ENCODE measurements at places on chromosomes 3 and 15.
A peak's percentile ranks its signal among the peaks of the same experiment; 100 is the strongest.

DNA sequence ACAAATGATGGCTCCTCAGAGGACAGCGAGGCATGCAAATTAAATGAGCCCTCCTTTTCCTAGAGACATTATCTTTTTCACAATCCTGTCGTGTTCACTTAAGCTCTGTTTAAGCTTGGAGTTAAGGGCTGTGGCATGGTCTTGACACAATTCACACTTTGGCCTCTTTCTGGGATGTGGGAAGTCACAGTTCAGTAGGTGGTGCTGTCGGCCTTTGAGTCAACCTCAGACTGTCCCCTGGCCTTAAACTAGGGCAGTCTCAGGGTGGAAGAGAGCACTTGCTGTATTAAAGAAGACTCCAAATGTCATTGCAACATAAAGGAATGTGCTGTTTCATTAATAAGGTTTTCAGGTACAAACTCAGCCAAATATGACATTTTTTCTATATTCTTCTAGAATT, 351.0 kb downstream of the MCTP2 start:
- no peak for DNase-seq

DNA sequence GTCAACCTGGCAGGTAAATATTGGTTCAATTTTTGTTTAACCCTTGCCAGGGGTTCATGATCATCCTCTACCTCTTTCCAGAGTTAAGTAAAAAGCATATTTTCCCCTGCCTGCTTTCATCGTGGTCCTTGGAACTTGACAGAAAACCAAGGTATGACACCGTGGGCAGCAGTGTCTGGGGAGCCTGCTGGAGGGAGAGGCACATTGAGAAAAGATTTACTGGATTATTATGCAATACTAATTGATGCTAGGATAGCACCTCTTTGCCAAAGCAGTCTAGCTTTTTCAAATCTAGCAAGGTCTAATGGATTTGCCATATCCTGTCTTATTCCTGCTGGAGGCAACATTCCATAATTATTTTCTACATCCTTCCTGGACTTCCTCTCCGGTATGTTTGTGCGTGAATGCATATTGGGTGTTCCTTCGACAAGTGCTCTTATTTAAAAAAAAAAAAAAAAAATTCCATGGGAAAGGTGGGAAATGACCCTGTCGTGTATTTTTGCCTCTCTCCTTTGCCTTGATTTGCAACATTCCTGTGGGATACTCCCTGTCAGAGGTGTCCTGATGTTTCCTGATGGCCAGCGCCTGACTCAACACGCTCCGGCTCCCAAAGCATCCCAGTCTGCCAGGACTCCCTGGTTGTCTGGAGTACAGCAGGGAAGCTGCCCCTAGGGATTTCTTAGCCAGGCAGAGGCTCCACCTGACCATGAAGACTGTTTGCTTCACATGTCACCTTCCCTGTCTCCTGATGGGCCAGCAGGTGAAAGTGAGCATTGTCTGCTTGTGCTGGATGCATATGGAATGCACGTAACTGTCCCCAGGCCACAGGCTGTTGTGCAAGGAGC, 6.3 kb downstream of the BHLHE40 start:
- DNase-seq, result no peak

DNA sequence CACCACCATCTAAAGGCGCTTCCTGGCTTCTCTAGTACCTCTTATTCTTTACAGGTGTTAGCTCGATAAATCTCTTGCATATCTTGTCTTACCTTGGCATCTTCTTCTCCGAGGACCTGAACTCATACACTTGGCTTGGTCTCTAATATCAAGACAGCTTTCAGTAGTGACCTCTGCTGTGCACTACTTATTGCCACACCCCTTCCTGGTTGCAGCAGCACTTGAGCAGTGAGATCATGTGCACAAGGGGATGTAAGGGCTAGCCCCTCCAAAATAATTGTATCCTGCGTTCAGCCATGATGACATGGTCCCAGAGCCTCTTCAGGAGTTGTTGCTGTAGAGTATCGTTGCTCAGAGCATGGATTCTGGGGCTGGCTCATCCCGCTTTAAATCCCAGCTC, 1.3 kb upstream of the PLA1A start:
- DNase-seq, result no peak

DNA sequence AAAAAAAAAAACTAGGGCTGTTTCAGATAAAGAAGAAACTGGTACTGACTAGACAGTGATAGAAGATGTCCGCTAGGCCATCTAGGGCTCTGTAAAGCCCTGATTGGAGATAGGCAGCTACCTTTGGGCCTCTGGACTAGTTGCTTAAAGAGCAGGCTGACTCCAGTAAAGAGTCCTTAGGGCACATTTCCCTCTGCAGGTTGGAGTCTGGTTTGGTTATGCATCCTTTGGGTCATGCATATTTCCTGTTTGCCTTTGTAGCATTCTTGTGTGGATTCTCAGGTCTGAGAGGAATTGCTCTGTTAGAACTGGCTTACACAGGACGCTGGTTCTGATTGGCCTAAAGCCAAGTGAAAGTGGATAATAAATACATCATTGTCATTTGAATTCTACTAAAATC, 165.5 kb upstream of the LRRN1 start:
- no peak for DNase-seq

DNA sequence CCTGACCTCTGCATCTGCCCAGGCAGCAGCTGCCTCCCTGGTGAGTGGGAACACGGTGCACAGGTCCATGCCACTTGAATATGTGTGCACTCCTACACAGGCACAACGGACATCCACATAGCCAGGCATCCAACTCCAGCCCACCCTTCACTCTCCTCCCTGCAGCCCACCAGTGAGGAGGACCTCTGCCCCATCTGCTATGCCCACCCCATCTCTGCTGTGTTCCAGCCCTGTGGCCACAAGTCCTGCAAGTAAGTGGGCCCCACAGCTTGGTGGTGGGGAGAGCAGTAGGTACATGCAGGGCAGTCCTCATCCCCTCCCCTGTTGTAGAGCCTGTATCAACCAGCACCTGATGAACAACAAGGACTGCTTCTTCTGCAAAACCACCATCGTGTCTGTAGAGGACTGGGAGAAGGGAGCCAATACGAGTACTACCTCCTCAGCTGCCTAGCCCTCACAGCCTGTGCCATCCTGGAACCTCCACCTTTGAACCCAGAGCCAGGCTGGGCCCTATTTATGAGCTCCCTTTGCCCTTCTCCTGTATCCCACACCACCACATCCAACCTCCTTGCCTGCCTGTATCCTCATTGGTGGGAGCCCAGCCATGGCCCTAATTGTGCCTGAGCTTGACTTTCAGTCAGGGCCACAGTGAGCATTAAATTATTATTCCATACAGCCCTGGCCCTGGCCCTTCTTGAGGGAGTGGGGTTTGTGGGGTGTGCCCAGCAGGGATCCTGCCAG, 1.5 kb upstream of the AMIGO3 start:
- no peak for DNase-seq

DNA sequence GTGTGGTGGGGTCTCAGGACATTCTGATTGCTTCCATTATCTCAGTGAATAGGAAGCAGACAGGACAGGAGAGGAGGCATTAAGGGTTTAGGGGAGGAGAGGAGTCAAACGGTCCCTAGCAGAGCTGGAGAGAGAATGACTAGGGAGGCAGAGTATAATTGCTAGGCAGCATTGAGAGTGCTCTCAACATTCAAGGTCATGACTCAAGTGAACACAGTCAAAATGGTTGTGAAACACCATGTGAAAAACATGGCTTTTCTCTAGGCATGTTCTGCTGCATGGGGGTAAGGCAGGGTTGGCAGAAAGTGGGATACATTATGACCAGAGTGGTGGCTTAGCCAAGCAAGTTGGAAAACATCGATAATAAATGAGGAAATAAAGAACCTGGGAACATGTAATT, 19.5 kb upstream of the HRH1 start:
- no peak for DNase-seq

GRCh38 chr3:30024466-30024865, 581.9 kb upstream of the TGFBR2 start:
- no peak for DNase-seq

DNA sequence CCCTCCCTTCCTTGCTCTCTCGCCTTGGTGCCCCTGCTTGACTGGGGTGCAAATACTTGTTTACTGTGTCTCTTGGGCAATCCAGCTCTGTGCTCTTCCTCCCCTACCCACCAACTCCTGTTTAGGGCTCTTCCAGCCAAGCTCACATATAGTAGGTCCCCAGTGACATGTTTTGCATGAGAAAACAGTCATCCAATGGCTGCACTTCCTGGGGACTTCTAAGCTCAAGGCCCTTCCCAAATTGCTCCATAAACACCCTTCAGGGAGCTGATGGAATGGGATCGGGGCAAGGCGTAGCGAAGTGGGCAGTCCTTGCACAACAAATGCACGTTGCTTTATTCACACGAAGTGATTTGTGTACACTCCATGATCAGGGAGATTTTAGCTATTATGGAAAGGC, 9.4 kb upstream of the COPG1 start:
- DNase-seq, result no peak

DNA sequence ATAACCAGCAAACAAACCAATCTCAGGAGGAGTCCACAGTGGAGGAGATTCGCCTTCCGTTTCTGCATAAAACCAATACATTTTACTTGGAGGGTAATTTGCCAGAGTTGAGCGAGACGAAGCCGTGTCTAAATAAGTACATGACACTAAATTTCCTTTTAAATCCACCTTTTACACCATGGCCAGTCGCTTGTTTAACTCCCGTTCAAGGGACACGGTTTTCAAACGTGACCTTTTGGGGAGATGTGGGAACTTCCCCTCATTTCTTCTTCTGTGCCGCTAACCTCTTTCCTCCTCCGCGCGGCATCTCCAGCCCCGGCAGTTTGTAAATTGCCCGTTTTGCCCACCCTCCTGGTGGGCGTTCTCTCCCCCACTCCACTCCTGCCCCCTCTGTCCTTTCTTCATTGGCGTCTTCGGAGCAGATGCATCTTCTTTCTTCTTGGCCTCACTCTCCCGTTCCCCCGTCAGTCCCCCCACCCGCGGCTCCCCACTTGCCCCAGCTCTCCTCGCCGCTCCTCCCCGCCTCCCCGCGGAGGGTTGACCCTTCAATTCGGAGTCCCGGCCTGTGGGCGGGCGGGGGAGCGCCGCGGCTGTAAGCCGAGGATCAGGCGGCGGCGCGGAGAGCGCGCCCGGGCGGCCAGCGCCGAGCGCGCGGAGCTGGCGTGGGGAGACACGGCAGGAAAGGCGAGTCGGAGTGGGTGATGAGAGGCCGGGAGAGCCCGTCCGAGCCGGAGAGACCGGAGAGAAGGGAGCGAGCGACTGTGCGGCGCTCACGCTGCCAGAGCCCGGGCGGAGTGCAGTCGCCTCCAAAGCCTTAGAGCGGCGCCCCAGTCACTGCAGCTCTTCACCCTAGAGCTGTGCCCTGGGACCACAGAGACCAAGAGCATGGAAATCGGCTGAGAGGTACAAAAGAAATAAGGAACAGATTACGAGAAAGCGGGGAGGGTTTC, at the start of gene NLGN1:
Gene NLGN1 (plus strand): TSS at position 584 of the 950 bp plus-strand sequence.
- DNase-seq, result peak; percentile 11

GRCh38 chr3:51380601-51381332, 4.3 kb upstream of the MANF start:
- DNase-seq, result no peak

GRCh38 chr3:102605153-102605552, 170.3 kb downstream of the ZPLD1 start:
- DNase-seq, result no peak

DNA sequence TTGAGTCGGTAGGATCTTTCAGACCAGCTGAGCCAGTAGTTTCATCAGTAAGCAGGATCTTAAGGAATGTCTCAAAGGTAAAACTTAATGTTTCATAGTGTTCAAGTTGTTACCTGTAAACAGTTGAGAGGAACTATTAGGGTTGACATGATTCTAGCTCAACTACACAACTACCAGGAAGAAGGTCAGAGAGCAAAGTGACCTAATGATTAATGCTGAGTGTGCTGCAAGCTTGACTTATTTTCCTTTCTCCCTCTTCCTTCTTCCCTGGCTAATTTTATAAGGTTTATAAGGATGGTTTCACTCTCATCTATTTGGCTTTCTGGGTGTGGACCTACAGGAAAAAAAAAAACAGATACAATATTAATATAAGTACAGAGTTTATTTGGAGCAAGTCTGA, 30.2 kb upstream of the LHFPL4 start:
- DNase-seq, result no peak

DNA sequence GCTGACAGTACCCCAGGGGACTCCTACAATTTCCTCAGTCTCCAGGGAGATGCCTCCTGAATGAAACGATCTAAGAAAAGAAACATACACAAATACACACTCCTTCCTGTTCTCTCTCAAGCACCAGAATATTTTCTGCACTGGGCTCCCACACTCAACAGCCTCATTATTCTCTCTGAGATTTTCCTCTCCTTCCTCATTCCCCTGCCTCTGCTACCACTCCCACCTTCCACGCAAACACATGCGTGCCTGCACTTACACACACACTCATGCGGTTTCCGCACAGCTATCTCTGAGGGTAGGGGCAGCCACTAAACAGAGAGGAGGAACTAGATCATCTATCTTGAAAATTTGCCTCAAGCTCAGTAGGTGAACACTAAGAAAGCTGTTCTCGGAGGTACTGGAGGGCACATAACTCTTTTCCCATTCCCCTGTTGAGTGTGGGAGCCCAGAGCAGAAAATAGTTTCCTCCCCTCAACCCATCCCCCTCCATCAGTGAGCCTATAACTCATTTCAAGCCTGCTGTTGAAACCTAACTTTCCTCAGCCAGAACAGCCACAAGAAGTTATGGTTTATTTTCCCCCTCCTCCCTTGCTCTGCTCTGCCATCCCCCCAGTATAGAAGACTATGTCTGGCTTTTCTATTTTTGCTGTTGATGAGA, 30.5 kb upstream of the TIPARP start:
- no peak for DNase-seq

DNA sequence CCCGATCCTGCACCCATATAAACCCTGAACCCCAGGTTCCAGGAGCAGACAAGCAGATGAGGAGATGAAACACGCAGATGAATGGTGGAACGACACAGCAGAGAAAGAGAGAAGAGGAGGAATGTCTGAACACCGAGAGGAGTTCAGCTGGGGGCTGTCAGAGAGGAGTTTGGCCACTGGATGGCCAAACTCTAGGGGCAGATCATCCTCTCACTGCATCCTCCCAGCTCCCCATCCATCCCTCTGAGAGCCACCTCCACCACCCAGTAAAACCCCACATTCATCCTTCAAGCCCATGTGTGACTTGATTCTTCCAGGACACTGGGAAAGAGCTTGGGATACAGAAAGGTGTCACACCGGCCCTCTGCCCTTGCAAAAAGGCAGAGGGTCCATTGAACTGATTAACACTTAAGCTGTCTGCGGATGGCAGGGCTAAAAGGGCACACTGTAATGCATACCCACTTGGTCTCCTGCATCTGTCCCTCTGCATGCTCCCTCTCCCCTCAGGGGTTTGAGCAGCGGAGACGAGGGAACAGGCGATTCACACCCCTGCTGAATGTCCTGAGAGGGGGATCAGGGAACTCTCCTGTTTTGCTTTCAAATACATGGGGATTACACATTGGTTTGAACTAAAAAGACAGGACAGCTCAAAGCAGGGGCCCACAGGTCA, 53.8 kb downstream of the TMED3 start:
- no peak for DNase-seq

- DNase-seq, result no peak
Observed at GRCh38 chr3:126476166-126477060, 722 bp upstream of the ZXDC start.

DNA sequence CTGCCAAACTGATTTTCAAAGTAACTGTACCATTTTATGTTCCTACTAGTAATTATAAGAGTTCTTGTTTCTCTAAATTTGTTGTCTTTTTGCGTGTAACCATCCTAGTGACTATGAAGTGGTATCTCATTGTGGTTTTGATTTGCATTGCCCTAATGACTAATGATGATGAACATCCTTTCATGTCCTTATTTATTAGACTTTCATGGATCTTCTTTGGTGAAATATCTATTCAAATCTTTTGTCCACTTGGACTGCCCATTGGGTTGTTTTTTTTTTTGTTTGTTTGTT, 3.6 kb downstream of the OXSR1 start:
- DNase-seq, result no peak

- no peak for DNase-seq
Observed at GRCh38 chr3:66803721-66804695, 194.1 kb upstream of the KBTBD8 start.
